ENCODE measurements at places on chromosomes 11 and 22. TPM values are rescaled to one million over a fixed set of nuclear protein-coding genes. Genes with fewer than 3 reads are reported as not detected.

The FXYD2 gene
- total RNA-seq: not detected

The GRM5 gene
- total RNA-seq: under 0.01 TPM

The GAB4 gene
- not detected for total RNA-seq

The SLC3A2 gene
- 140 TPM for total RNA-seq

The IRF7 gene
- 1.4 TPM for total RNA-seq

The SPON1 gene
- 0.72 TPM for total RNA-seq

The GCAT gene
- 32.3 TPM for total RNA-seq

The SUSD2 gene
- total RNA-seq: 0.18 TPM

The PLCB3 gene
- total RNA-seq: 26.9 TPM

DNA sequence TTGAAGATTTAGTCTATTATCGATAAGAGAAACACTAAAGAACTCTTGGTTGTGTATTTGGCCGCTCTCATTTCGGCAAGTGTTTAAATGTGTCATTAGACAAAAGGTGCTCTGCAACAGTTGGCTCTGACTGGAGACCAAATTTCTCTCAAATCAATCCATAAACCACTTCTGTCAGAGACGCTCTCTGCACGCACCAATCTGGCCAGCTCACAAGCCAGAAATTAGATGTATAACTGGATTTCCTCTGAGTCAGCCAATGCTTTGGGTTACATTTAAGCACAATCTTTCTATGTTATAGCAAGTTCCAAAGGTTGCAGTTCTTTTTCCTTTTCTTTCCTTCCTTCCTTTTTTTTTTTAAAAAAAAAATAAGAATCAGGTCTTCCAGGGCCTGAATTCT is 17.6 kb upstream of the PARVA start:
- H3K36me3 ChIP-seq: no peaks in the 10 kb centered on the region
- peak overlapping the region; percentile 25 for H3K27ac ChIP-seq
- H3K4me1 ChIP-seq: peaks cover 12% of the 10 kb centered on the region

- peaks cover 2% of the 10 kb centered on the region for H3K4me1 ChIP-seq
- no peak overlapping the region for H3K4me3 ChIP-seq
- no peak overlapping the region for H3K27ac ChIP-seq
- no peaks in the 10 kb centered on the region for H3K36me3 ChIP-seq
These were observed 19.3 kb downstream of the FLRT1 start for GRCh38 chr11:64055077-64055476.

DNA sequence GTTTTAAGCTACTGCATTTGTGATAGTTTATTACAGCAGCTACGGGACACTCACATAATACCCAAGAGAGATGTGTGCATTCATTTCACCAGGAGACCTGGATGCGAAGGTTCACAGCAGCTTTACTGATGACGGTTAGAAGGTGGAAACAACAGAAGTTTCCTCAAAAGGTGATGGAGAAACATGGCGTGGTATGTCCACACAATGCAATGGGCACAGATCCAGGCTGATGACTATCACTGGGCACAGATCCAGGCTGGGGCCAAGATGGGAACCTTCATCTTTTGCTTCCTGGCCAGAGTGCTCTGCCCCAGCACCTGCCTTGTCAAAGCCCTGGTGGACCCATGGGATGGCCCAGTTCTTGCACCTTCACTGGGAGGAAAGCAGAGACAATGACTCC is 30.6 kb upstream of the RFPL3 start:
- no peaks in the 10 kb centered on the region for H3K36me3 ChIP-seq
- no peak overlapping the region for H3K4me3 ChIP-seq
- H3K27ac ChIP-seq: no peak overlapping the region
- no peaks in the 10 kb centered on the region for H3K27me3 ChIP-seq
- no peak for DNase-seq

GRCh38 chr22:30170129-30170528 is 76.4 kb downstream of the LIF start:
- no peaks in the 10 kb centered on the region for H3K27me3 ChIP-seq
- no peak for DNase-seq

DNA sequence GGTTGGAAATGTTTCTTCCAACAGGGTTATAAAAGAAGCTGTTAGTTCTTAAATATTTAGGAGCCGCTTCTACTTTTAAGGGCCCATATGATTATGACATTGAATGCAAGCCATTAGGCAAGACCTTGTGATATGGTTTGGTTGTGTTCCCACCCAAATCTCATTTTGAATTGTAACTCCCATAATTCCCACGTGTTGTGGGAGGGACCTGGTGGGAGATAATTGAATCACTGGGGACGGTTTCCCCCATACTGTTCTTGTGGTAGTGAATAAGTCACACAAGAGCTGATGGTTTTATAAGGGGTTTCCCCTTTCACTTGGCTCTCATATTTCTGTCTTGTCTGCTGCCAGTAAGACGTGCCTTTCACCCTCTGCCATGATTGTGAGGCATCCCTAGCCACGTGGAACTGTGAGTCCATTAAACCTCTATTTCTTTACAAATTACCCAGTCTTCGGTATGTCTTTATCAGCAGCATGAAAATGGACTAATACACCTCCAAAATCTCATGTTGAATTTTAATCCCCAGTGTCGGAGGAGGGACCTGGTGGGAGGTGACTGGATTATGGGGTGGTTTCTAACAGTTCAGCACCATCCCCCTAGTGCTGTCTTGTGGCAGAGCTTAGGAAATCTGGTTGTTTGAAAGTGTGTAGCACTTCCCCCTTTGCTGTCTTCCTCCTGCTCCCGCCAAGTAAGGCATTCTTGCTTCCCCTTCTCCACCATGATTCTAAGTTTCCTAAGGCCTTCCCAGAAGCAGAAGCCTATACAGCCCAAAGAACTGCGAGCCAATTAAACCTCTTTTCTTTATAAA is 4.3 kb downstream of the CD59 start:
- H3K27me3 ChIP-seq: no peaks in the 10 kb centered on the region
- H3K4me3 ChIP-seq: no peak overlapping the region
- DNase-seq: no peak
- peaks cover 19% of the 10 kb centered on the region for H3K36me3 ChIP-seq
- H3K4me1 ChIP-seq: peaks cover 13% of the 10 kb centered on the region
- H3K27ac ChIP-seq: no peak overlapping the region

- DNase-seq: no peak
- H3K4me3 ChIP-seq: no peak overlapping the region
These were observed 6.3 kb downstream of the MMP3 start for GRCh38 chr11:102837156-102837555.

- H3K4me1 ChIP-seq: no peaks in the 10 kb centered on the region
- H3K27me3 ChIP-seq: no peaks in the 10 kb centered on the region
- H3K36me3 ChIP-seq: no peaks in the 10 kb centered on the region
- H3K4me3 ChIP-seq: no peak overlapping the region
- peak; percentile 16 for DNase-seq
These were observed 12.6 kb upstream of the UCP2 start for GRCh38 chr11:73995247-73995646.

- H3K27ac ChIP-seq: no peak overlapping the region
- H3K4me3 ChIP-seq: no peak overlapping the region
- DNase-seq: no peak
- no peaks in the 10 kb centered on the region for H3K36me3 ChIP-seq
These were observed 1.1 kb downstream of the MUC5AC start for GRCh38 chr11:1158681-1159487.

- peaks cover 25% of the 10 kb centered on the region for H3K4me1 ChIP-seq
- H3K4me3 ChIP-seq: peak overlapping the region; percentile 77
- H3K36me3 ChIP-seq: peaks cover 7% of the 10 kb centered on the region
- H3K27ac ChIP-seq: peak overlapping the region; percentile 75
- H3K27me3 ChIP-seq: no peaks in the 10 kb centered on the region
These were observed 76.0 kb upstream of the WNT7B start for GRCh38 chr22:46052801-46053562.

All from IMR-90 (cell line).